ENCODE measurements at places on chromosomes 11 and 22.
A peak's percentile ranks its signal among the peaks of the same experiment; 100 is the strongest.

DNA sequence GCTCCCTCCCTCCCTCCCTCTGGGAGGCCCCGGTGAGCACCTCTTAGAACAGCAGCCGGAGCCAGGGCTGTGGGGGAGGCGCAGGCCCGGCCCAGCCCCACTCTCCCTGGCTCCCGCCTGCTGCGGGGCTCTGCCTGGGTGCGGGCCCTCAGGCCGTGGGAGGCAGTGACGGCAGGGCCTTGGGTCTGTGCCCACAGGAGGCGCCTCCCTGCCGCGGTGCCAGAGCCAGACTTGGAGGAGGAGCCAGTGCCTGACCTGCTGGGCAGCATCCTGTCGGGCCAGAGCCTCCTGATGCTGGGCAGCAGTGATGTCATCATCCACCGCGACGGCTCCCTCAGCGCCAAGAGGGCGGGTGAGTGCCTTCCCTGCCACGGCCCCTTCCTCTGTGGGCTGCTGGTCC is 9.5 kb downstream of the IRF7 start:
- DNase-seq, result no peak

DNA sequence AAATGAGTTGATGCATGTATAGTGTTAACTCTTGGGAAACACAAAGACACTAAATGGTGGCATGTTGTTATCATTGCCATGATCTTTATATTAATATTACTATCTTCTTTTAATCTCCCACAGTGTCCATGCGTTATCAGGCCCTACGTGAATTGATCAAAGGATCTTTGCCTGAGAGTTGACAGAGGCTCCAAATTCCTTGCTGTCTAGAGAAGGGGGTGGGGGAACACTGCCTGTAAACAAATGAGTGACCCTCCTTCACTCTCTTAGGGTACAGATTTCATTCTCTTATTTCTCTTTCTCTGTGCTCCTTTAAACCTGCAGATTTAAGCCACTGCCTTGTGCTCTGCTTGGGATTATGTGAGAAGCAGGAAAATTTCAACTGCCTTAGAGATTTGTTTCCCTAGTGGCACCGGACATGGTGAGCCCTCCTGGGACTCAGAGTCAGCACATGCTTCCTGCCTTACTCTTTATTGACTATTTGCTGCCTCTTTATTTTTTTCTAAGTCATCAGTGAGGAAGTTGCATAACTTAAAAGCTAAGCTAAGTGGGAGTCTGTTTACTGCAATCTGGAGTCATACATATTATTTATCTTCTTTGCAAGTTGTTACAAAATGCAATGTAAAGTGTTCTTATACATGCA is 122.9 kb downstream of the MAML2 start:
- peak; percentile 79 for DNase-seq

DNA sequence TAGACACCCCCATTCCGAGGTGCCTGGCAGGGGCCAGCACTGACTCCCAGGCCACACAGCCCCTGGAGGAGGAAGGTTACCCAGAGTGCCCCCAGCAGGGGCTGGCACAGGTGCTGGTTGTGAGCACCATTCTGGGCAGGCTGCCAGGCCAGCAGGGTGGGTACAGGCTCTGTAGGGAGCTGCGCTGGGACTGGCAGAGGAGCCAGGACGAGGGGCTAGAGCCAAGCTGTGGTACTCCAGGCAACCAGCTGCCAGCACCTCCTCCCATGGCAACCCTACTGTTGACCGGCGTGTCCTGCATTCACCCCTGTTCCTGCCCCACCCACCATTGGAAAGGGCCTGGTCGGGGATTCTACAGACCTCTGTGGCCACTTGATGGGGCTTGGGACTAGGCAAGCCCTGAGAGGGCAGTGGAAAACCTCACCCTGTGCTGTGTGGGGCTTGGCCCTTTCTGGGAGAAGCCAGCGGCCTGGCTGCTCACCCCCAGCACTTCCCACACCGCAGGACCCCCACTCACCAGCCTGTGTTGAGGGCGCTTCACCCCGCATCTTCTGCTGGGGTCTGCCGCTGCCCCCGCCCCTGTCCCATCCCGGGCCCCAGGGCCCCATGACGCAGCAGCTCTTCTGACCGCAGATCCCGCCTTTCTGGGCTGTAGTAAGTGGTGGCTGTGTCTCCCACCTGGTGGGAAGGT is 1.9 kb downstream of the CLDN5 start:
- DNase-seq, result no peak

GRCh38 chr11:112801025-112801816 is 160.0 kb upstream of the NCAM1 start:
- DNase-seq, result no peak

DNA sequence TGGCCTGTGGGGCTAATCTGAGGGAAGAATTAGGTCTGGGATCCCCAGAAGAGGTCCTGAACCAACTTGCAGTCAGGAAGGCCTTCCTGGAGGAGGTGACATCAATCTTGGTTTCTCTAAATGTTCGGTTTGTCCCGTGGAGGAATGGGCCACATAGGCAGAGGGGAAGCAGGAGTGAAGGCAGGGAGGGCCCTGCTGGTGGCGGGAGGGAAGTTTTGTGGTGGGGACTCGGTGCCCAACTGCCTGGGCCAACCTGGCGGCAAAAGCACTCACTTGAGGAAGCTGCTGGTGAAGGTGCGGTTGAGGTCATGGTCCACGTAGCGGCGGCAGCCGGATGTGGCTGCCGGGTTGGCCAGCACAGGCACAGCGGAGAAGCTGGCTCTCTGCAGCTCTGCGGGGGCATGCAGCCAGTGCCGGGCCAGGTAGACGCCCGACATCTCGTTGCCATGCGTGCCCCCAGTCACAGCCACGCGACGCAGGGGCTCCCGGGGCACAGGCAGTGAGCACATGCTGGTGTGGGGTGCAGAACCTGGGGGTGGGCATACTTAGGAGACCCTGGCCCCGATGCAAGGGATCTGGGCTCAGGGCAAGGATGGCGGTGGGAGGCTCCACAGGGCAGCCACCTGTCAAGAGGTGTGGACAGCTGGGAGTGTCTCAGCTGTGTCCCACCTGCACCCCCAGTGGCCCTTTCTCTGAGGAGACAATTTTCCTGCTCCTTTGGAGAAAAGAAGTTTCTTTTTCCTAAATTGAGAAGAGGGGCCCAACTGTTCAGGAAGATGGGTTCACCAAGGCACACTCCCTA is 3.8 kb downstream of the ACY3 start:
- DNase-seq, result no peak

- no peak for DNase-seq
Measured at GRCh38 chr11:72556433-72556832, 117.8 kb downstream of the PDE2A start.

DNA sequence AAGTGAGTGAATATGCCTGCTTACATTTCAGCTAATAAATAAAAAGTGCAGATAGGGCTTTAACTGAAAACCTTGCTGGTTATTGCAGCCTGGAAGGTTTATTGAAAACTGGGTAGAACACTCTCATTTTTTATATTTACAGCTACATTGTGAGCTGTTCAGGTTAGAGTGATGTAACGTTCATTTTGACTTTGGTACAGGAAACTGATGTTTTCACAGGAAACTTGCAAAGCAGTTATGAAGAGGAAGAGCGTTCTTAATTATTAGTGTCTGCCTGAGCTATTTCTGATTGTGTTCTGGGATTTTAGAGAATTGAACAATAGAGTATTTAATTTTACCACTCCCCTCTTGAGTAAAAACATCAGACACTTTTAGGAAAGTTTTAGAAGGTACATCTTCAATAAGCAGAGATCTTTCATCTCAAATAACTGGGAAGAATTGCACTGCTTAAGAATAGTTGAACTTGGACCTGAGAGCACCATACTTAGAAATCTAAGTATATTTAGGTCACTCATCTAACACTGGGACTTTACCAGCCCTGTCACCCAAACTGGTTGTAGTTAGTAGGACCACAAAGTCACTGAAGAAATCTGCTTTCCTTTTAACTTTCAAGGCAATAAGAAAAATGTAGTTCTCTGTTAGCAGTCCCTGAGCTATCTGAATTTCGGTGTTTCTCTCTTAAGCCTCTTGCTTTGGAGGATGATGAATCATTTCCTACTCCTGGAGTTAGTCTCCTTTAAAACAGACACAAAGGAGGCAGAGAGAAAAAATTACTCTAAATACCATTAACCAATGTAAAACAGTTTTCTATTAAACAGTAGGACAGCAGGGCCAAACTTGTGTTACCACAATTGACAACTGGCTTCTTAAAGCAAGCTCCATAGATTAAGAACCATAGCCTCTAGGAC is 128.6 kb upstream of the DDI1 start:
- no peak for DNase-seq

- no peak for DNase-seq
Measured at GRCh38 chr11:121508449-121508848, 55.7 kb upstream of the SORL1-AS1 start.

DNA sequence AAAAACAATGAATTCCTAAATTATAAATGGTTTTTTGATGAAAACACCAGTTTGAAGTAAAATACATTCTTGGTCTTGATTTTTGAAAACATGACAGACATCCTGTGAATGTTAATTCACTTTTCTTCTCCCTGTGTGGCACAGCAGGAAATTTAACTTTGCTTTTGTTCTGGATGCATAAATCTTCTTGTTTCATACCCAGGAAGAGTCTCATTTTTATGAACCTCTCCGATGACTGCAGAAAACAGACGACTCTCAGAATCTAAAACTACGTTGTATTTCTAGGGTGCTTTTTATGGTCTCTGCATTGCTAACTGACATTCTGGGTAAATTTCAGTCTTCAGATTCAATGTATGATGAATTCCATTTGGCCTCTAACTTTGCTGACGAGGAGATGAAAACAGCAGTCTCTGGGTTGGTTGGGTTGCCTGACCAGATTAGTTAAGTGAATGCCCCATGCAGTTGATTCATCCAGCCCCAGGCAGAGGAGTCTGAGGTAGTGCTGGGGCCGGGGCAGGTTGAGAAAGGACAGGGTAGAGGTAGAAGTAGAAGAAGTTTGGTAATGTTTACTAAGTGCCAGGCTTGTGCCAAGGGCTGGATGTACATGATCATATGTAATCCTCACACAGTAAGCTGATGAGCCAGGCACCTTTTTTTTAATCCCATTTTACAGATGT is 20.1 kb downstream of the TCP11L1 start:
- no peak for DNase-seq

DNA sequence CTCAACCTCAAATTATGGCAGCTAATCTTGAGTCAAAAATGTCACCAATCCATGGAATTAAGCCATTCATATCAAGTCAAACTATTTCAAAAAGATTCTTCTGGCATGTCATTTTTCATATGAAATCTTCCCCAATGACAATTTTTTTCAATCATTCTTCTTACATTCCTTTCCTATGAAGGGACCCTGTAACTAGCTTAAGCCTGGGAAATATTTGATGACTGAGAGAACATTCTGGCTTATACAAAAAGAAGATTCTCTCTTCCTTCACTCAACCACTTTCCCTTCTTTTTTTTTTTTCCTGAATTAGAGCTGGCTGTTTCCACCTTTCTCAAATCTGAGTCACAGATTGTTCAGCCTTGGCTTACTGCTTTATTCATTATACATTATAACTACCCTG is 903.7 kb downstream of the FAM181B start:
- no peak for DNase-seq

DNA sequence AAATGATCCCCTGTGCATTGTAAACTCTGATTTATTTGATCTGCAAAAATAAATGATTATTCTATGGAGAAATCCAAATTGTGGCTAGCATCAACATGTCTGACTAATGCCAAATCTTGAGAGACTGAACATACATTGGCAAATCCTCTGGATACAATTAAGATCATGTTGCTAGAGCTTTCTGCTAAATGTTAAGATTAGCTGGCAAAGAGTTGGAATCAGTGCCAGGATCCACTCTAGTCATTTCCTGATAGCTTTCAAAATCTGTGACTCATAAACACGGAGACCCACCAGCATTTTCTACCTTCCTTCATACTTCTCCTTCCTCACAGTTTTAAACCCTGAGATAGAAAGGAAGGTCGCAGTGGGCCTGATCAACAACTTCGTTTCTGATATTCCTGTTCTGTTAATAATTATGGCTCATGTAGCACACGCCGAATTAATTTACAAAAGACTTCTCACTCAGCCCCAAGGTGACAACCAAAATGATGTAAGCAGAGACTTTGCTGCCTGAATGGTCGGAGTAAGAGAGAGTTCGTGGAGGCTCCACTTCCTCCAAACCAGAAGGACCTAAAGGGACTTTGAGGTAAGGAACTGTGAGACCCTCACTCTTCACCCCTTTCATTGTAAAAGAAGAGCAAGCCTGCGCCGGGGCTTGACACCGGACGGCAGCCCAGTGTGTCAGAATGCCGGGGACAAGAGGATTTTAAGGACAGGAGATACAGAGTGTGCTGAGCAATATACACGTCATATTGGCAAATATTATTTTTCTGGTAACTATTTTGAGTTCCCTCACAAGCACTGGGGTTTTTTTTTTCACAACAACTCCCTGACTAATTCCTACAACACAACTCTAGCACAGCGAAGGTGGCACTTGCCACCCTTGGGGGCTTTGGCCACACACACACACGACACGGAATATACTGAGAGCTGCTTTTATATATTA is 42.0 kb downstream of the SERPINH1 start:
- DNase-seq, result no peak

- DNase-seq, result peak; percentile 41
Measured at GRCh38 chr11:99020352-99021225, at the start of gene CNTN5. TSS of gene CNTN5 (plus strand) at chr11:99020949.

- DNase-seq, result no peak
Measured at GRCh38 chr11:110432713-110433392, 3.1 kb downstream of the FDX1 start.
